Globus pallidus (tissue), 1 donor: ENCODE measurements at places on chromosomes 12 and 14.
A peak's percentile ranks its signal among the peaks of the same experiment; 100 is the strongest.

GRCh38 chr12:98635657-98636323, 8.8 kb downstream of the IKBIP start:
- DNase-seq: no peak

DNA sequence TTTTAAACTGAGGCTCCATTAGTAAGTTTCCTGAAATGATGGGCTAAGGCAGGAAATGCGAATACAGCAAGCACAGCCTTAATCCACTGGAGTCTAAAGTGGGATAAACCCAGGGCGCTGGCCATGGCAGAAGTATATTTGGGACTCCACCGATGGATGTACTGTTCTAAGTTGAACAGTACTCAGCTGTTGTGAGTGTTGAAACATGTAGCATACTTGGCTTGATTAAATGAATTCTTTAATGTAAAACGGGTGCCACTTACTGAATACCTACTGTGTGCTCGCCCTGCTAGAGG, 996 bp downstream of the SSPN start:
- no peak for DNase-seq

DNA sequence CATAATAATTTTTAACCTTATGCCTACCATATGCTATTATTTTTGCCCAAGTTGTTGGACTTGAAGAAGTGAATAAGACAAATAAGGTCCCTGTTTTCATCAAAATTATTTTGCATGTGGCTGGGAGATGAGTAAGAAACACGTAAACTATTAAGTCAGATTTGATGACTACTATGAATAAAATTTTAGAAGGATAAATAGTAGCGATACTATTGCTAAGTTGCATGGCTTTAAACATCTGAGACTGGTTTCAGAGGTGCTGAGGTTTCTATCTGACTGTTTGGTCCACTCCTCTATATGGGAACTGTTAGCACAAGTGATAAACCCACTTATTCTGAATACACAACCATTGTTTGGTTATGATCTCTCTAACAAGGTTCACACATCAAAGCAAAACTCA, 674.3 kb upstream of the MDGA2 start:
- no peak for DNase-seq

GRCh38 chr12:80107221-80107620, 7.9 kb downstream of the OTOGL start:
- no peak for DNase-seq

GRCh38 chr14:92513204-92513965, at the start of gene RIN3:
Gene RIN3, plus strand, starts transcription at chr14:92513781. Its CDS starts 152 bp downstream, at chr14:92513933.
- DNase-seq: no peak

DNA sequence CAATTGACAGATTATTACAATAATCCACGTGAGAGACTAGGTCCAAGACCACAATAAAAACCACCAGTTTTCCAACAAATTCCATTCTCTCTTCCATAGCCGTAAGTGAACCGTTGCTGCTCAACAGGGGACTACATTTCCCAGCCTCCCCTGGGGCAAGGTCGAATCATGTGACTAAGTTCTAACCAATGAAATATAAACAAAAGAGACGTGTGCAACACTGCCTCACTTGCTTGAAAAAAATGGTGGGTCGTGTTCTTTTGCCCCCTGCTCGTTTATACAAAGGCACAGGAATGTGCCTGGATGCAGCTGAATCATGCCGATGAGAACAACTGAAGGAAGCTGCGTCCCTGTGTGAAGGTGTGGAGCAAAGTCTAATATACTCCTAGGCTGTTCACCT, 51.1 kb downstream of the HSPB8 start:
- peak; percentile 35 for DNase-seq

GRCh38 chr12:63999853-64000252, 155.4 kb downstream of the SRGAP1 start:
- DNase-seq: no peak

DNA sequence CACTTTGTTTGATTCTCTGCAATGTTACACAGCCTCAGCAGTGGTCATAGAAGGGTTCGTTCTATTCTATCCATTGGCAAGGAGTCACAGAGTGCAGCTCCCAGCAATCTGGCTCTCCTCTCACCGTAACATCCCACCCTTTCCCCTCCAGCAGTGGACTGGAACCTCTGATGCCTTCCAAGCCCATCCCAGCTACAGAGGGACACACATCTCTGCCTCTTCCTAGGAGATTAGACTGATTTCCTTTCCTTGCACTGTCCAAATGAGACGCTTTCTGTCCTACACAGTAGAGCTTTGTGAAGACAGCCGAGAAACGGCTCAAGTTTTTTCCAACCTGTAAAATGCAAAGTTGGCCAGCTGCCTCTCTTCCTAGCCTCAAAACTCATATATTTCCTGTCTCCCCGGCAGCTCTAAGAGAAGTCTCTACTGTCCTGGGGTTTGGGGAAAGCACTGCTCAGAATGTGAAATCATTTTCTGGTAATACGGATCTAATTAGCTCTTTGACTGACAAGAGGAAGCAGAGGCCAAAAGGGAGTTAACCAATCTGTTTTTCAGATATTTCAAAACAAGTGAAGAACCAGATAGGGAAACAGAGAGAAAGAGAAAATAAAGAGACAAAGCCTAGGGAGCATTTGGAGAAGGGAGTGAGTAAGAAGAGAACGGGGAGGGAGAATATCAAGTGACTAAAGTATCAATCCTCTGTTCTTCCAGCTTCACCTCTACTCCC, 516 bp downstream of the NINJ2 start:
- DNase-seq: peak; percentile 68

DNA sequence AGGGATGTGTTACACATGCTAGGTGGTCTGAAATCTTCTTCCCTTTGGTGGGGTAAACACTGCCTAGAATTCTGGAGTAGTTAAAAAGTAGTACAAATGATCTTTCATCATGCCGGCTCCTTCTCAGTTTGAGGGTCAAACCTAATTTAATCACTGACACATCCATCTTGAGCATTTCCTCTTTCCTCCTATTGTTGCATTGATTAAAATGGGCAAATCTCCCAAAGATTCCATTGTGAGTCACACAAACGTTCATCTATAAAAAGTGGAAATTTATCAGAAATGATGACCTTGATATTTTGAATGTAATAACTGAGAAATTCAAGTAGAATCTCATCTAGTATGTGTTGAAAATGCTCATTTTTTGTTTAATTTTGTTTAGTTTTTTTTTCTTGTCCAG, 996.0 kb downstream of the NRXN3 start:
- DNase-seq: no peak

DNA sequence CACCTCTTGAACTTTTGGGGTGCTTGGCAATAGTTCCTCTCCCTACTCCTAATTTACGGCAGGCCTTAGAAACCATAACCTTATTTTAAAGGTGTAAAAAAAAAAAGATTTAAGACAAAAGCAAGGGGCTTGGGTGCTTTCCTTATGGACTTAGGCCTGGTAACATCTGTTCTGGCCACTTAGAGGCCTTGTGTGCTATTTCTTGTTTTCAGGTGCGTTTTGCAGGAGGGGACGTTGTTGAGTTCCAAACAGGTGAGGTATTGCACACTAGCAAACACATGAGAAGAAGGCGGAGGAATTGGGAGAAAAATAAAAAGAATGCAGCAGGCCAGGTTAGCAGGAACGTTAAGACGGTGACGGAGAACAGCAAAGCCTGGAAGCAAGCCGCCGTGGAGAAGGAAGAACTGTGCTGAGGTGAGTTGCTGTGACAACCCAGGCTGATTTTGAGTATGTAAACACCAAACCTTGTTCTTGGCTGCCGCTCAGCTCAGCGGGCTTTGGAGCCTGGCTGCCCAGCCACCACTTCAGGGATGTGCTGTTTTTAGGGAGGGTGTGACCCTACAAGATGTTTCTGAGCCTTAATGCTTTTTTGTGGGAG, 17.3 kb downstream of the EMG1 start:
- no peak for DNase-seq

DNA sequence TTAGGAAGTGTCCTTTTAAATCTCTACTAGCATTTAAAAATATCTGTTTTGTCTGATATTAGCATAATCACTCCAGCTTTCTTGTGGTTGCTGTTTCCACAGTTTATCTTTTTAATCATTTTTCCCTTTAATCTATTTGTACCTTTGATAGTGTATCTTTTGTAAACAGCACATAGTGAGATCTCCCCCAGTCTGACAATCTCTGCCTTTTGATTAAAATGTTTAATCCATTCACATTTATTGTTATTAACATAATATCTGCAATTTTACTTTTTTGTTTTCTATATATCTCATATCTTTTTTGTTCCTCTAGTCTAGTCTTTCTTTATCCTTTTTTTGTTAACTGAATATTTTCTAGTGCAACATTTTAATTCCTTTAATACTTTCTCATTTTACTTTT, 104.2 kb downstream of the RPS6KA5 start:
- no peak for DNase-seq

DNA sequence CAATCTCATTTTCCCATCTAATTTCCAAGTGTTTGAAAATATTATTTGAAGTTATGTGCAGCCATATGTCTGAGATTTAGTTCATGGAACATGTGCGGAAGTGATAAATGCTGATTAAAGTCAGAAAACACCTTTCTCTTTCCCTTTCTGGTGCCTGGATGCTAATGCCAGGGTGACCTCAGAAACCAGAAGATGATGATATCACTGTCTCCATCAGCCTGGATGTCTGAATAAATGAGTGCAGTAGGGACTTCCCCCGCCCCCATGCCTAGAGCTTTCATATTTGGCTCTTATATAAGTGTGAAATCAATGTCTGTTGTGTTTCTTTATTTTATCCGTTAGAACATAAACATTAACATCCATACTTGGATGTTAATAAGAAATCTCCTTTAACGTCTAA, 261.9 kb upstream of the LRIG3 start:
- DNase-seq: no peak

DNA sequence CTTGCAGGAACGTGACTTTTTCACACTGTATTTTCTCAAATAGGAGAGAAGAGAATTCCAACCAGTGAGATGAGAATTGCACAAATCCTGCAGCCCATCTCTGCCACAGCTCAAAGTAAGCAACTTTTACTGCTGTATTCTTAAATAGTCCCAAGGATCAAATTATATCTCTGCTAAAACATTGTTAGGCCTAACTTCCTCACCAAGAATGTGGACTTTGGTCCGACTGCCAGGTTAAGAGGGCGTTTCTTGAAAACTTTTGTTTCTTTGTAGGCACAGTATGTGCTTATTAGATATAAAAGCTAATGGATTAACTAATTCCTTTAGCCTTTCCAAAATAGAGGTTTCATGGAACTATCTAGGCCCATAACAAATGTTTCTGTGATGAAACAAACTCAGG, 61.4 kb upstream of the IFNG-AS1 start:
- no peak for DNase-seq

- DNase-seq: no peak
Measured at GRCh38 chr12:57237596-57237931, 8.1 kb downstream of the SHMT2 start.

DNA sequence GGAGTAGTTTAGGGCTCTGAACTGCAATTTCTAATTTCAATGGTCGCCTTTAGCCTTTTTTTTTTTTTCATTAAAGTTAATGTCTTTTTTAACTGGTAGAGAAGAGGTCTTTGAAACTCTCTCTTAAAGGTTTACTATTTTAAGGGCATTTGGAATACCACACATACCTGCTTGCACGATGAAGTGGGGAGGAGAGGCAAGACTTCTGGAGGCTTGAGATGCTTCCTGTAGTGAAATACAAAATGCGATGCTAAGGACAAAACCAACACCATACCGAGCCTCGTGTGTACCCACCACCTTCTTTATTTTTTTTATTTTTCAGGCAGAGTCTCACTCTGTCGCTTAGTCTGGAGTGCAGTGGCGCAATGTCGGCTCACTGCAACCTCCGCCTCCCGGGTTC, 57.4 kb downstream of the GLT1D1 start:
- no peak for DNase-seq

- DNase-seq: no peak
Measured at GRCh38 chr14:58899317-58899713, 261.6 kb downstream of the DACT1 start.

DNA sequence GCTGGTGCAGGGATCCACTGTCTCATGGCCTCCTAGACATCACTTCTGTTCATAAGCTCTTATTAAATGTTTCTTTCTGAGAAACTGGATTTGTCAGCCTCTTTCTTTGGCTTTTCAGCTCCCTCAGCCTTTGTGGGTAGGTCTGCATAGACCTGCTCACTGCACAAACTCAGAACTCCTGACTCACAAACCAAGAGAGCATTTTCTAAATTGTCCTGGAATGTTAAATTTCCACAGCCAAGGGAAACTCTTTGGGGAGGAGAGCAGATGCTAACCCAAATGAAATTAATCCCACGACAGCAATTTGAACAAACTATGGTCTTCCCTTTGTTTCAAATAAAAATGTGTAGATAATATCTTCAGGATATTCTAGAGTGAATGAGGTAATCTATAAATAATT, 19.5 kb upstream of the CERS5 start:
- no peak for DNase-seq

DNA sequence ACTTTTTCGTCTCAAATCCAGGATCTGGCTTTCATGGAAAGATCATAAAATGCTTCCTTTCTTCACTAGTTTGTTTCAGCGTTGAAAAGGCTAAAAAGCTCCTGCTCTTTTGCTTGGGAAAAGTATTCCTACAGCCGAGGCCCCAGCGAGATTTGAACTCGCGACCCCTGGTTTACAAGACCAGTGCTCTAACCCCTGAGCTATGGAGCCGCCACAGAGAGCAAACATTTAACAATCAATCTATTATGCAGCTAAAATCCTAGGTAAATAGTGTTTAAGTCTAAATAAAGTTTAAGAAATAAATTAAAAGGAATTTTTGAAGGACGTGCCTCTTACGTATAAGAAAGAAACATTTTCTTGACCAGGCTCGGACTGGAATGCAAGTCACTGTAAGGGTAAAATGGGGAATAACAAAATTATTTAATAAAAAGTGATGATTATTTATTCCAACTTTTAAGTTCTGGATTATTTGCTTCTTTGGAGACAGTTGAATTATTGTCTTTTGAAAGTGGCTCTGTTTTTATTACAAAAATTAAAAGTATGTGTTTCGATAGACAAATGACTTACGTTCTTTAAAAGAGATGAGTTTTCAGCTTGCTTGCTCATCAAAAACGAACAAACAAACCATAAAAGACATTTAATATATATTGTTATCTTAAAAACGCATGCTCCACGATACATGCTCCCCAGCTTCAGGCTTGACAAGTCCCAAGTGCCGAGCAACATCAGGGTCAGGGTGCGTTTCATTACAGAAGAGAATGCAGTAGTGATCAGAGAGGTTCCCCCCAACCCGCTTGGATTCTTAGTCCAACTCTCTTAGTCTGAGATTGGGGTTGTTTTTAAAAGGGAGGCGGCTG, 10.2 kb downstream of the OR6S1 start:
- DNase-seq: no peak

- DNase-seq: peak; percentile 87
Measured at GRCh38 chr12:120234643-120235368, 30.7 kb downstream of the PXN start.
